ENCODE measurements at places on chromosomes 7 and 10. TPM values are rescaled to one million over a fixed set of nuclear protein-coding genes. Genes with fewer than 3 reads are reported as not detected.

DKK1 gene
- total RNA-seq = 90.9 TPM

CHAT gene
- not detected for total RNA-seq

CCL26 gene
- 0.65 TPM for total RNA-seq

LEP gene
- total RNA-seq = 0.11 TPM

ASZ1 gene
- total RNA-seq = not detected

TLX1 gene
- total RNA-seq = not detected

FASTK gene
- total RNA-seq = 69.6 TPM

WEE2 gene
- total RNA-seq = not detected

PALS2 gene
- total RNA-seq = 59.8 TPM

CAMK2G gene
- 20.1 TPM for total RNA-seq

COL26A1 gene
- 0.22 TPM for total RNA-seq

MMD2 gene
- total RNA-seq = not detected

ABHD11 gene
- total RNA-seq = 10.7 TPM

ZNF425 gene
- total RNA-seq = 7.0 TPM

COL1A2 gene
- total RNA-seq = 5,703 TPM

STAMBPL1 gene
- 11.9 TPM for total RNA-seq

TRPV5 gene
- not detected for total RNA-seq

ATOH7 gene
- total RNA-seq = not detected

CNNM1 gene
- total RNA-seq = 0.11 TPM

R3HCC1L gene
- 14.8 TPM for total RNA-seq

CDC14C gene
- total RNA-seq = 0.22 TPM

PON1 gene
- under 0.01 TPM for total RNA-seq

VIM gene
- 8,245 TPM for total RNA-seq

CHST3 gene
- 36.1 TPM for total RNA-seq

AMZ1 gene
- 0.86 TPM for total RNA-seq

CRYGN gene
- total RNA-seq = 0.78 TPM

ASAH2B gene
- 4.6 TPM for total RNA-seq

C7orf57 gene
- under 0.01 TPM for total RNA-seq

GIMAP7 gene
- total RNA-seq = 0.32 TPM

ADAM22 gene
- 1.0 TPM for total RNA-seq

PDLIM1 gene
- 1.2 TPM for total RNA-seq

TMEM130 gene
- 0.54 TPM for total RNA-seq

PAOX gene
- total RNA-seq = 4.2 TPM

UBTD1 gene
- 16.1 TPM for total RNA-seq

LIPJ gene
- 0.11 TPM for total RNA-seq

KIAA1549 gene
- 1.4 TPM for total RNA-seq

EVX1 gene
- total RNA-seq = not detected

NDUFB8 gene
- total RNA-seq = 88.1 TPM

WASL gene
- 23.8 TPM for total RNA-seq

KCNIP2 gene
- 1.1 TPM for total RNA-seq

RNF32 gene
- 2.0 TPM for total RNA-seq

HECTD2 gene
- total RNA-seq = 33.8 TPM

GATA3 gene
- 0.11 TPM for total RNA-seq

ANKRD7 gene
- 2.8 TPM for total RNA-seq

LIPF gene
- not detected for total RNA-seq

JCAD gene
- 73.6 TPM for total RNA-seq

TNPO3 gene
- total RNA-seq = 47.3 TPM

FGFR2 gene
- total RNA-seq = 64.0 TPM

TAS2R4 gene
- 3.8 TPM for total RNA-seq

UCMA gene
- not detected for total RNA-seq
